ENCODE measurements at places on chromosomes 3 and 15.
A peak's percentile ranks its signal among the peaks of the same experiment; 100 is the strongest.

DNA sequence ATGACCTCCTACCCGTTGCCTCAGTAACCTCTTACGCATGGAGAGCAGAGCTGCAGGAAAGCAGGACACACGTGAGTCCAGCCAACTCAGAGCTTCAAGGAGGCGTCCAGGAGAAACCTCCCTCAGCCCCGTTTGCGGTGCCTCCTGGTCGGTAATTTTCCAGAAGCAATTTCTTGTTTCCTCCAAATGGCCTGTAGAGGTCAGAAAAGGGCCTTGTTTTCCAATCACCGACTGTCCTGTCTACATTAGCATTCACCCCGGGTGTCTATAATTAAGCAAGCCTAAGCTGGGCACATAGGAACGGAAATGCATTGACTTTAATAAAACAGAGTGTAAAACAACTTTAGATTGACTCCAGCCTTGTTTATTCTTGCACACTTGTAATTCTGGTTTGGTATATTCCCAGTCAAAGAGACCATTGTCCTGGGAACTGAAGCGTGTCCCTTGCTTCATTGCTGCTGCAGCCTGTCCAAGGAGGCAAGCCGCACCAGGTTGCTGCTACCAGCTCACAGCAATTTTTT, 836.2 kb downstream of the AGBL1 start:
- peak; percentile 78 for DNase-seq

GRCh38 chr15:40081691-40082194, 26.9 kb downstream of the BMF start:
- peak; percentile 52 for DNase-seq

GRCh38 chr15:79009379-79009778, 64.5 kb upstream of the CTSH start:
- no peak for DNase-seq

GRCh38 chr3:5301651-5302297, 114.3 kb downstream of the EDEM1 start:
- no peak for DNase-seq

- DNase-seq, result no peak
Observed at GRCh38 chr3:38507120-38507519, 11.0 kb downstream of the EXOG start.

- DNase-seq, result peak; percentile 63
Observed at GRCh38 chr3:111717601-111718000, 122.5 kb upstream of the ZBED2 start.

DNA sequence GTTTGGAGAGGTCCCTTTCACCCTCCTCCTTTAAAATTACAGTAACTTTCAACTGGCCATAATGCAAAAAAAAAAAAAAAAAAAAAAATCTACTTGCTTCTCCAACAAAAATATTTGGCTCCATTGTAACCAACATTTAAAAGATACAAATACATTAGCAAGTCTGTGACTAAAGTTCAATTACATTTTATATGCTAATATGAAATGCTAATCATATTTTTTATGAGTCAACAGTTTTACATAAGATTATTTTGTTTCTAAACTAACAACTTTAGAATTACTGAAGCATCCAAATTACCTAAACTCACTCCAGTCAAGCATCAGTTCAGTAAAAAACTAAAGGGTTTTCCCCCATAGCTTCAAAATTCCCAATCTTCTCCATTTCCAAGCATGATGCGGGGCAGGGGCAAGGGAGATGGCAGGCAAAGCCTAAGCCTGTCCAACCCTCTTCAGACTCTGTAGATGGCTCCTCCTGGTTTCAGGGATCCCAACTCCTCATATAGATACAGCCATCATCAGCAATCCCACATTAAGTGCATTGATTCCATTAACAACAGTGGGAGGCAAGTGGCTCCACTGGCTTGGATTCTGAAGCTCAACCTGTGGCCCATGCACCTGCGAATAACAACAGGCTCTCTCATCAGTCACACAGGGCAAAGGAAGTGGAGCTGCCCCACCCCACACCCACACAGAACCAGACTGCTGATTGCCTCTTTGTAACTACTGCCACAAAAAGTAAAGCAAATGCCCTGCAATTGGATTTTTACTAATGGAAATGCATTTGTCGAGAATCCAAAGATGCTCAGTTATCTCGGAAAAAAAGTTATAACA, 15.0 kb downstream of the SFMBT1 start:
- DNase-seq, result no peak

- no peak for DNase-seq
Observed at GRCh38 chr15:27454281-27455075, 483.5 kb downstream of the GABRG3 start.

- no peak for DNase-seq
Observed at GRCh38 chr3:187112934-187113793, 26.1 kb downstream of the RPL39L start.

GRCh38 chr3:134374791-134375581, 739 bp upstream of the AMOTL2 start:
- DNase-seq, result no peak

DNA sequence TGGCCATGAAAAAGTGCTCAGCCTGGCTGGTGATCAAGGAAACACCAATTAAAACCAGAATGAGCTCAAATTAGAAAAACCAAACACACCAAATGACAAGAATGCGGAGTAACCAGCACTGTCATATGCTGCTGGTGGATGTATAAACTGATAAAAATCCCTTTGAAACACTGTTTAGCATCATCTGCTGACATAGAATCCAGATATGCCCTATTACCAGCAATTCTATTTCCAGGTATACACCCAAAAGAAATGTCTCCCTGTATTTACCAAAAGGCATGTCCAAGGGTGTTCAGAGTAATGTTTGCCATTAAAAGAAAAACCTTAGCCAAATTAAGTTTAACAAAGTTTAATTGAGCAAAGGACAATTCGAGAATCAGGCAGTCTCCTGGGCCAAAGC, 138.6 kb downstream of the FMN1 start:
- no peak for DNase-seq

GRCh38 chr3:147619921-147620560, 210.9 kb downstream of the ZIC1 start:
- DNase-seq, result no peak

GRCh38 chr15:57872281-57873030, 165.9 kb downstream of the POLR2M start:
- DNase-seq, result no peak

- peak; percentile 15 for DNase-seq
Observed at GRCh38 chr15:98651581-98652220, 3.4 kb downstream of the IGF1R start.

- peak; percentile 25 for DNase-seq
Observed at GRCh38 chr15:74889390-74889882, 406 bp upstream of the MPI start.

- no peak for DNase-seq
Observed at GRCh38 chr3:110311541-110311940, 760.1 kb upstream of the NECTIN3 start.

DNA sequence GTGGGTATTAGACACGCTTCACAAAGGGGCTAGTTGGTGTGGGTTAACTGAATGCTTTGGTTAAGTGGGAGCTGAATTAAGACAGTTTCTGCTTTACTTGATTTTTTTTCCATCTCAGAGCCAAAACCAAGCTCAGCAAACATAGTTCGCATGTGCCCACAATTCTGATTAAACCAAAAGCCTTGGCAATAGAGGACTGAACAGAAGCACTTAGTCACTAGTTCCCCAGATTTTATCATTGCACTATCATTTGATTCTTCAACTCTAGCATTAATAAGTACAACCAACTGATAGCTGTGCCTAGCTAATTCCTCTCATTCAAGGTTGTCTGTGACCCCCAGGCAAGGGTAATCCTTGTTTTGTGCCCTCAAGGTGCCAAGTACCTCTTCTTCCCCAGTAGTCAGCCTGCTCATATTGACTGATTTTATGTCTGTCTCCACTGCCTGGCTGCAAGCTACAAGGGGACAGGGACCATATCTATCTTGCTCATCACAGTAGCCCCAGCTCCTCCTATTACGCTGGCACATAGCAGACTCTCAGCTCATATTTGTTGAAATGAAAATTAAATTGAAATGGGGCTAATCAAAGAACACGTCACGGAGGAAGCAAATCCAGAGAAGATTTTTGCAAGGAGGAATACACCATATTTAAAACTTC, 9.9 kb upstream of the ARHGEF3 start:
- no peak for DNase-seq

DNA sequence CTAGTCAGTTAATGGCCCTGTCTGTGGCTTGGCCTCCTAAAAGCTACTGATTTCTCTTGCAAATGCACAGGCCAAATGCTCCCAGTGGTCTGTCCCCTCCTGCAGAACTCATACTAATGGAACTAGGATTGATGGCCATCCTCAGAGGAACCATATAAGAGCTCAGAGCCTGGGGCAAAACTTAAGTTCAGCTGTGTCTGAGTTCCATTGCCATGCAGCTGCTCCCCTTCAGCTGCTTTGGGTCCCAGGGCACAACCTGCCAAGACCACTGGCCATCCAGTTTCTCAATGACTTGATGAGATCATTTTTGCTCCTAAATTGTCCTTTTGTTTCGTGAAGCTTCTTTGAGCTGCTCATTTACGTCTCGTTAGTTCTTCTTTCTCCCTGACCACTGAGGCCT, 529.5 kb upstream of the TBL1XR1 start:
- no peak for DNase-seq

GRCh38 chr15:64344651-64345294, 11.2 kb downstream of the CSNK1G1 start:
- DNase-seq, result no peak

DNA sequence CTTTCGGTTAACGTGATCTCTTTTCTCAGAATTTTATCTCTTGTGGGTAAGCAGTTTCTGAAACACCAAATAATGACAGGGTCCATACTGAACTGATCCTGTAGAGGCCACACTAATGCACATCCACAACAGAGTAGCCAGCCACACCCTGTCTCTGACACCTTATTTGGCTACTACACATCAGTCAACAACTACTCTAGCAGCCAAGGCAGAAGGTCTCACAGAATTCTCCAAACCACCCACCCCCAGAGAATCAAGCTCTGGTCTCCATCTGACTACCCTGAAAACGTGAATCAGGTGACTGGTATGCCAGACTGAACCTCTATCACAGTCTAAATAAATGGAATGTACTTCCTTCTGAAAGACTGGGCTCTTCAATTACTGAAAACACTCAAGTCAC, 38.0 kb downstream of the EDC3 start:
- DNase-seq, result no peak

DNA sequence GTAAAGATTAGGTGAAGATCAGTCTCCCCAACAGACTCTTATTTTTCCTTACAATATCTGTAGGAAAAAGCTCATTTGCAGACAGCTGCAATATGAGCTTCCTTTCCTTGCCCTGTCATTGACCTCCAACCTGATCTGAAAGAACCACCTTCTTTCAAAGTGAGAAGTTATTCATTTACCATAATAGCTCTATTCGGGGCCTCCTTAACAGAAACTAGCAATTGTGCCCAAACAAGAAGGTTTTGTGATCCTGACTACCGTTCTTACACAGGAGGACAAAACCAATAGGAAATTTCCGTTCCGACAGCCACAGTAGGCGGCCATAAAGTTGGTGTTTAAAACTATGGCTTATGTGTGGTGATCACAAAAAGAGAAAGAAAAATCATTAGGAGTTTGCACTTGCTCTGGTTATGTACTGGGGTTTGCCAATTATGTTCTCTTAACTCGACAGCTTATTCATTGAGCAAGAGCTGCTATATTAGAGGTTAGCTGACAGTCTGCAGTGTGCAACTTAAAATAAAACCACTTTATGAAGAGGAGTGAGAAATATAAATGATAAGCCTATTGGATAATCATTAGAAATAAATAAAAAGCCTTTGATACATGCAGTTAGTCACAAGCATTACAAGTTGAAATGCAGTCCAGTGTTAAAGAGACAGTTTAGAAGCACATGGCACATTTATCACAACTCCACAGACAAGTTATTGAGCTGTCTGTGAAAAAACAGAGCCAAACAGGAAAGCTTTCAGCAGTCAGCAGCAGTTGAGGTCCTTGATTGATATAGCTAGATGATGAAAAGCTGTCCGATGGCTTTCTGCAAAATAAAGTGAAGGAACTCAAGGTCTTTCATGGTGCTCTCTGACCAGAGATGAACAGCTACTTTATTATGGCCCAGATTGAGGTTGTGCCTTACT, 199.8 kb downstream of the WDR72 start:
- DNase-seq, result no peak

DNA sequence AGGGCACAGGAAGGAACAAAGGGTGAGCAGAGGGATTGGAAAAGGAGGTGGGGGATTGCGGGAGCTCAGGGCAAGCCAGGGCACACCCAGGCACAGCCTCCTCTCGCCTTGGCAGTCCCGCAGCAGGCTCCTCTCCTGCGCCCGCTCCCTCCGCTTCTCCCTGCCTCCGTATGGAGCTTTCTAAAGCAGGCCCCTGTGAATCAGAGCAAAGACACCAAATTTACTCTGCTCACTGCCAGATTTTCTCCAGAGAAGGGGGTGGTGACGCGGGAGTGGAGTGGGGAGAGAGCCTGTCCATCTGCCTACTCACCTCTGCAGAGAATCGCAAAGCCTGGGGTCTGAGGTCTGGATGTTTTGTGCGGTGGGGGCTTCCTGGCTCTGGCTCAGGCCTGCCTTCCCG, 20.0 kb downstream of the ATP2B2 start:
- no peak for DNase-seq

DNA sequence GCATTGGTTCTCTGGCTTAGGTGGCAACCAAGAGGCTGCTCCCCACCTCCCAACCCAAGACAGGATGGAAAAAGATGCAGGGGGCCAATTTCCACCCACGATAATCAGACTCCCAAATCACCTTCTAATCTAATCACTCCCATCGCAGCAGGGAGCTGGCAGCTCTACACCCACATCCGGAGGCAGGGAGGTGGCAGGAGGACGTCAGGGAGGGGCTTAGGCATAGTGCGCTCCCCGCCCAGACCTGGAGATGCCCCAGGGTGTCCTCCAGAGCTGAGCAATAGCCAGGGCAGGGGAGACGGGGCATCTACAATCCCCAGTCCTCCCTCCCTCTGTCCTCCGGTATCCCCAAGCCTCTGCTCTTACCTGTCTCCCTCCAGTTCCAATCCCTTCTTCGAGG, 70.5 kb upstream of the SEC13 start:
- no peak for DNase-seq

GRCh38 chr15:29127506-29128430, 141.9 kb downstream of the NSMCE3 start:
- DNase-seq, result no peak

- DNase-seq, result peak; percentile 75
Observed at GRCh38 chr15:83653639-83654378, at the start of gene ADAMTSL3. Gene ADAMTSL3 (plus strand): TSS chr15:83654123. CDS start chr15:83655762, 1,639 bp downstream.

GRCh38 chr3:100634493-100635272, 25.3 kb downstream of the ADGRG7 start:
- DNase-seq, result peak; percentile 7

GRCh38 chr3:143567823-143568222, 280.4 kb downstream of the SLC9A9 start:
- no peak for DNase-seq

DNA sequence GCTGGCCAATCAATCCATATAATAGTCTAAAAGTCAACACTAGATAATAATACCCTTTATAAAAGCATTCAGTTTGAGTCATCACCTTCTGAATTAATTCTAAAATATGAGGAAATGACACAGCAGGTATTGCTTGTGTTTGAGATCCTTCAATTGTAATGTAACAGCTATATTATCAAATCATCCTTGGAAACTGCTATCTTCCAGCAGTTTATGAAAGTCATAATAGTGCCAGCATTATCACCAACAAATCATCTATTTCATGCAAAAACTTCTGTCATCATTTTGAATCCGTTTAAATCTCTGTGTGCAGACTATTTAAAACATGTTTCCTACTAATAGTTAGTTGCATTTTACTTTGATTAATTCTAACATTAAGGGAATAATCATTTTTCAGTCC, 468.7 kb downstream of the CADM2 start:
- no peak for DNase-seq

All from T47D (cell line).